ENCODE measurements at places on chromosomes 2 and 18.
A peak's percentile ranks its signal among the peaks of the same experiment; 100 is the strongest.

DNA sequence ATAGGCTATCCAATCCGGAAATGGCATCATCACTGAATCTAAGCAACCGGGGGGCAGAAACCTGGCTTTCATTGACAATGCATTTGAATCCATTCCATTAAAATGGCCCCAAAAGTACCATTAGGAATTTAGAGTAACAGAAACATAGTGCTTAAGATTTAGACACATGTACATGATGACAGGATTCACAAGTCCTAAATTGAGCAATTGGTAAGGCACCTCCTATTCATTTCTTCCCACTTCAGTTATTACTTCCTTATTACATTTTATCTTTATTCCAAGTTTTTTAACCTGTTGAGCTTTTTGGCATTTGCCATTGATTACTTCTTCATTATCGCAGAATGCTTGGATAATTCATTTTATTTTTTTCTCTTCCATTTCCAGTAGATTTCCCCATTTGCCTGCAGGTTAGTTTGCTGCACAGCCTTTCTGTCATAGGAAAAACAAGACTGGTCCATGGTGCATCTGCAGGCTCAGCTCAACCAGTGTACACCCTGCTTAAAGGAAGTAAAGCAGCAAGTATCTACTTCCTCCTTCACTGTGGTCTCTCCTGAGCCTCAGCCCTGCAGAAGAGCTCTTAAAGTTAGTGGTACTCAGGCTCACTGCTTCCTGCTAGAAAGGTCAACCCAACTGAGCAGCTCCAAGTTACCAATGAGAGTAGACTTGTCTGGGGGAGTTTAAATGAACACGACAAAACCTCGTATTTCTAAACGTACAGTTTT is 89.2 kb downstream of the DOCK10 start:
- no peak for DNase-seq

- peak; percentile 49 for DNase-seq
Measured at GRCh38 chr2:9235147-9236044, 28.8 kb downstream of the ASAP2 start.

DNA sequence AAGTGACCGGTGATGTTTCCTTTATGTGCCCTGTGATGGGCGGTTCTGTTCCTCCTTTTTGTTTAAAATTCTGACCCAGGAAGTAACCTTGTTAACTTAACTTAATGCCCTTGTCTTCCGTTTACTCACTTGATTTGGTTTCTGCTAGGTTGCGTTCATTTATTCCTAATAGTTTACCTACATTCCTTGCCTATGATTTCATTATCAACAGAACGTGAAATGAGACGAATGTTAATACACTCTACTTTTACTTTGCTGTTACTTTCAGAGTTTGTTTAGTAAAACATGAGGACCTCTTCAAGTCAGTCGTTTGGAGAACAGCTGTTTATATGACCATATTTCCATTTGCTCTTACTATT is 638 bp downstream of the CEP192 start:
- no peak for DNase-seq

DNA sequence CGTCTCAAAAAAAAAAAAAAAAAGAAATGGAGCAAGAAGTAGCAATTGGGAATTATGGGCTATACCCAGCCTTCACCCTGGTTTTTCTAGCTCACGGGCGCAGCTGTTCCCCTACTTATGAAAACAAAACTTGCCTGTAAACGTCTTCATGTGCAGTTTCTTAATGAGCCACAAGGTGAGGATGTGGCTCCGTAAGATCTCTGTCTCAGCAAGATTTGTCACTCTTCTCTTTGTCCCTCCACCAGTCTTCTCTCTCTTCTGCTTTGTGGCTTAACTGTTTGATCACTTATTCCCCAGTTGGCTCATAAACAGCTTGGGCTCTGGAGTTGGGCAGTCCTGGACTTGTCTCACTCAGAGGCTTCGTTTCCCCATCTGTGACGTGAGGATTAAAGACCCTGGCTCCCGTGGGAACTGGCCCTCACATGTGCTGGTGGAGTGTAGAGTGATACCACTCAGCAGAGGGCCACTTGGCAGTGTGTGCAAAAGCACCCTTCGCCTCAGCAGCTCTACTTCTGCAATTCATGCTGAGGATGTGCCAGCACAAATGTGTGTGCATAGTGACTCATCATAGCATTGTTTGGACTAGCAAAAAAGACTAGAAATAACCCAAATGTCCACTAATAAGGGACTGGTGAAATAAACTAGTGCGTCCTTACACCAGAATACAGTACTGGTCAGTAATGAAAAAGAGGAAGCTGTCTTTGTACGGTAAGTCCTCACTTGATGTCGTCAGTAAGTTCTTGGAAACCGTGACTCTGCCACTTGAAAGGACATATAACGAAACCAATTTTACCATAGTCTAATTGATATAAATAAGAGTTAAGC is 8.7 kb downstream of the CEP68 start:
- DNase-seq = peak; percentile 79

DNA sequence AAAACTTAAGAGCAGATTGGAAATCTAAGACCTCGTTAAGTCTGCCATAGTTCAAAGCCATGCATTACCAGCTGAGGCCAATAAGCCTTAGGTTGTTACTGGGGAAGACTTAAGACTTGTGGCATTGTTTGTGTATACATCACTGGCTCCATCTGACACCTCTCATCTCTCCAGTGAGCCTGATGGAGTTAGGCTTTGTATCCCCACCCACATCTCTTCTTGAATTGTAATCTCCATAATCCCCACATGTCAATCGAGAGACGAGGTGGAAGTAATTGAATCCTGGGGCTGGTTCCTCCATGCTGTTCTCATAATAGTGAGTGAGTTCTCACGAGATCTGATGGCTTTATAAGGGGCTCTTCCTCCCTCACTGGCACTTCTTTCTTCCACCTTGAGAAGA is 404.6 kb downstream of the ARHGAP15 start:
- DNase-seq = no peak

- DNase-seq = no peak
Measured at GRCh38 chr2:222311978-222312738, 13.4 kb upstream of the PAX3 start.

- no peak for DNase-seq
Measured at GRCh38 chr2:77005522-77005921, 516.7 kb downstream of the LRRTM4 start.

DNA sequence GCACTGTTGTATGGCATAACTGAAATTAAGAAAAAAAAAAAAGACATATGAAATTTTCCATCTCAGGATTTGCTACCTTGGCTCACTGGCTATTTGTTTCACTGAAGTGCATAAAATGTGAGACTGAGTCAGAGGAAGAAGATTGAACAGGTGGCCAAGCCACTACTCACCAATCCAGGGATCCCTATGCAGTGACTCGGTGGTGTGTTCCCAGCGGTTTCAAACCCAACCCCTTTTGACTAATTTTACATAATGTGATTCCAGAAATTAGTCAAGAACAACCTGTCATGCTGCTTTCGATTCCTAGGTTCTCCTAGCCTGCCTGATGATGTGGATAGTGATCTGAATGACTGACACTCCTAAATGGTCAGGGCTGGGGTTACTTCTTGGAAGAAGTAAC is 77.3 kb downstream of the KLHL14 start:
- no peak for DNase-seq

- peak; percentile 25 for DNase-seq
Measured at GRCh38 chr2:168519534-168520308, 63.6 kb downstream of the CERS6 start.

All from fibroblast of skin of right quadriceps (primary cell).